Large intestine (tissue), 12 donors: ENCODE measurements at places on chromosomes 7 and 10. TPM values are rescaled to one million over a fixed set of nuclear protein-coding genes. Genes with fewer than 3 reads are reported as not detected.

The PAX2 gene
- 0.06 TPM for polyA plus RNA-seq

The MAGI2 gene
- polyA plus RNA-seq: 2.6 TPM

The ACTL6B gene
- 2.9 TPM for polyA plus RNA-seq

- H3K4me1 ChIP-seq: no peaks in the 10 kb centered on the region
- no peak for DNase-seq
- no peak overlapping the region for H3K4me3 ChIP-seq
- no peaks in the 10 kb centered on the region for H3K27me3 ChIP-seq
- H3K36me3 ChIP-seq: no peaks in the 10 kb centered on the region
These were observed 352.6 kb upstream of the ZMIZ1 start for GRCh38 chr10:78716043-78716660.

DNA sequence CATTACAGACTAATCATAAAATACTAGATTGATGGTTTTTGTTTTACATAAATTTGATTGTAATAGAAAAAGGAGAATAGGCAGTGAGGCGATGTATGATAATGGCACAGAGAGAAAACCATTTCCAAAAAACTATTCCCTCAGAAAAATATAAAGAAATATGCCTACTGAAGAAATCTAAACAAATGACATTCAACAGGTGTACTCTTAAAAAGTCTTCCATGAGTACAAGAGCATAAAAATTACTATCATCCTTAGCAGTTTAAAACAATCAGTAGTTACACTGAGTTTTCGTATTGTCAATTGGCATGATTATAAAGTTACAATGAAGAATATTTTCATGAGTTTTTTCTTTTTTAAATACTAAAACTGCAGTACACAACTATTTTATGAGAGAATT, 75.0 kb downstream of the ARHGAP12 start:
- no peaks in the 10 kb centered on the region for H3K27me3 ChIP-seq
- DNase-seq: no peak
- peaks cover 10% of the 10 kb centered on the region for H3K36me3 ChIP-seq
- no peaks in the 10 kb centered on the region for H3K4me1 ChIP-seq
- no peak overlapping the region for H3K27ac ChIP-seq
- no peak overlapping the region for H3K4me3 ChIP-seq

- H3K27ac ChIP-seq: no peak overlapping the region
- no peak for DNase-seq
- no peaks in the 10 kb centered on the region for H3K27me3 ChIP-seq
- no peak overlapping the region for H3K4me3 ChIP-seq
- peaks cover 2% of the 10 kb centered on the region for H3K36me3 ChIP-seq
These were observed 78.1 kb downstream of the PRKCQ start for GRCh38 chr10:6501931-6502330.

DNA sequence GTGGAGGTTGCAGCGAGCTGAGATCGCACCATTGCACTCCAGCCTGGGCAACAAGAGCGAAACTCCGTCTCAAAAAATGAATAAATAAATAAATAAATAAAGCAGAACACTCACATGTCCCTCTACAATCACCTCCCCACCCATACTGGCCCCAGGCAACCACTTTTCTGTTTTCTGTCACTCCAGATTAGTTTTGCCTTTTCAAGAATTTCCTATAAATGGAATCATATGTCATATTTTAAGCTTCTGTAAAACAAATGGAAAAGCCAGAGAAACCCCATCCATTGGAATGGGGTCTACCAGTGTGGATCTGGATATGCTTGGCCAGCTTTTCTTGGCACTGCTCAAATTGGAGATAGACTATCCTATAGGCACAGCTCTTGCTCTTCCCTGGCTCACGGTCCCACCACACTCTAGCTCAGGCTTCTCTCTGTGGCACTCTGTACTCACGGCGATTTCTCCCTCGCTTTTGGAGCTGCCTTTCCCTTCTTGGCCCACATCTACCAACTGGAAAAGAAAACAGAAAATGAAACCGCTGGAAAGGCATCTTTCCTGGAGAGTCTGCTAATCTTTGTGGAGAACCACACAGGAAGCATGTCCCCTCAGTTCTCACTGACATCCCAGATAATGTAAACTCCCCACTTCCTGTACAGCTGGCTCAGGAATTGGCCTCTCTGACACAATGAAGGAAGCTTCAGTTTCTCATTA, 210.1 kb downstream of the JCAD start:
- H3K4me1 ChIP-seq: no peaks in the 10 kb centered on the region
- no peaks in the 10 kb centered on the region for H3K27me3 ChIP-seq
- no peaks in the 10 kb centered on the region for H3K36me3 ChIP-seq
- no peak overlapping the region for H3K4me3 ChIP-seq
- peak overlapping the region; percentile 21 for H3K27ac ChIP-seq
- peak; percentile 20 for DNase-seq

DNA sequence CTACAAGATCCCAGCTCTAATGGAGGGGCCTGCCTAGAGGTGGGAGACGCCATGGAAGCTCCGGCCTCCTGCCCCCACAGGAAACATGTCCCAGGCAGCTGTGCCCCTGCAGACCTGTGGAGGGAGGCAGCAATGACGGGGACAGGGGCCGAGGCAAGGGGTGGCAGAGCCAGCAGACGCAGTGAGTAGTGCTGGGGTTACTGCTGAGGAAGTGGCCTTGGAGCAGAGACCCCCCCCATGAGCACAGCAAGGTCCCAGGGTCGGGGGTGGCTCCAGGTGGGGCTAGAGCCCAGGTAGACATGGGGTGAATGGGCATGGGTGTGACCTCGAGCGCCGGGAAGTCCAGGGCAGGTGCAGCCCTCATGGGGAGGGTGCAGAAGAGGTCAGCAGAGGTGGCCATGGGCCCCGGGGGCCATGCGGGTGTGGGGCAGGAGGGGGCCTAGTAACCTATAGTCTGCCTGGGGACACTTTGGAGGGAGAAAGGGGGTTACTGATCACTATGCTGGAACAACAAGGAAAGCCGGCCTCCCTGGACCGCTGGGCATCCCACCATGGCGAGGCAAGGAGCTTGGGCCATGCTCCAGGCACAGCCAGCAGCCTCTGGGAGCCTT, 45.5 kb downstream of the JAKMIP3 start:
- no peak for DNase-seq
- peaks cover 4% of the 10 kb centered on the region for H3K27me3 ChIP-seq
- no peak overlapping the region for H3K27ac ChIP-seq
- no peaks in the 10 kb centered on the region for H3K4me1 ChIP-seq
- no peak overlapping the region for H3K4me3 ChIP-seq
- H3K36me3 ChIP-seq: no peaks in the 10 kb centered on the region
